Right ventricle myocardium superior (tissue), 1 donor: ENCODE measurements at places on chromosomes 5 and 9. TPM values are rescaled to one million over a fixed set of nuclear protein-coding genes. Genes with fewer than 3 reads are reported as not detected.

SLC6A18 gene
- total RNA-seq, result not detected

PCDHGA10 gene
- total RNA-seq, result 5.4 TPM

- no peak for DNase-seq
Observed at GRCh38 chr5:113233606-113234005, 201.2 kb downstream of the TSSK1B start.

DNA sequence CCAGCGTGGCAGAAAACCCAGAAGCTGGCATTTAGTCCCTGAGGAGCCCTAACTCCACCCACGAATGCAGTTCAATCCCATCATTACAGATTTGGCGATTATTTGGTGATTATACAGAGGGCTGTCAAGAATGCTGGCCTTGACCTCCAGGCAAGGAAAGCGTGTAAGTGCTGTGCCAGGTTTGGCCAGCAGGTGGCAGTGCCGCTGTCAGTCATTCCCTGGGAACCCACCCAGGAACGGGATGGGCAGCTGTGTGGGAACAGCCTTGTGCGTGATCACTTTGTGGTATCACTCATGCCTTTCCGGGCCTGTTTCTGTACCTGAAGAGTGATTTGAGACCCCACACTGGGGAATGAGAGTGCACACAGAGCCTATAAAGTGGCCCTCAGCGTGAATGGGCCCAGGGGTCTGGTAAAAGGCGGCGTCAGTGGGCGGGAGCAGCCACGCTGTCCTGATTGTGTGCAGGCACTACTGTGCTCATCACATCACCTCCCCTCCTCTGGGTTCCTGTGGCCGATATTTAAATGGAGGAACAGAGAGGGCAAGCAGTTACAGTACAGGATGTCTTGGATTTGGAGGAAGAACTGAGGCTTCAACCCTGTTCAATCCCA, 215.6 kb downstream of the ROR2 start:
- peak; percentile 85 for DNase-seq

LTC4S gene
- total RNA-seq, result 7.6 TPM
